Fibroblast of upper back skin (primary cell): ENCODE measurements at places on chromosomes 16 and 17.

- no peak for DNase-seq
These were observed 321.2 kb upstream of the SOX9 start for GRCh38 chr17:71799657-71800056.

- DNase-seq, result no peak
These were observed 10.4 kb upstream of the MT4 start for GRCh38 chr16:56554441-56554840.

DNA sequence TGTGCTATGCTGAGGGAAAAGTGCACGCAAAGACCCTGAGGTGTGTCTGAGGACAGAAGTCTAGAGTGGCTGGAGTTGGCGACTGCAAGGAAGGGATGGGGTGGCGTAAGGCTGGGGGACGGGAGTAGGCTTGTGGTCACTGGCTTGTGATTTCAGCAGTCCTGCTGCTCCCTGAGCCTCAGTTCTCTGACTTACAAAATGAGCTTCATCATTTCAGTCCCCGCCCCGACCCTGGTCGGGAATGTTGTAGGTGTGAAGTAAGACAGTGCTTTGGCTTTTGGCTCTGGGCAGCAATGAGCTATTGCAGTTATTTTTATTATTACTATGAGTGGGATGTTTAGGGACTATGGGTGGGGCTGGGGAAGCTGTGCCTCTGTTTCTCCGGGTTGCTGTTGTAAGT lies 8.6 kb downstream of the ADGRG1 start:
- DNase-seq, result no peak

- no peak for DNase-seq
These were observed 113.4 kb upstream of the SEC14L1 start for GRCh38 chr17:77027271-77027889.

DNA sequence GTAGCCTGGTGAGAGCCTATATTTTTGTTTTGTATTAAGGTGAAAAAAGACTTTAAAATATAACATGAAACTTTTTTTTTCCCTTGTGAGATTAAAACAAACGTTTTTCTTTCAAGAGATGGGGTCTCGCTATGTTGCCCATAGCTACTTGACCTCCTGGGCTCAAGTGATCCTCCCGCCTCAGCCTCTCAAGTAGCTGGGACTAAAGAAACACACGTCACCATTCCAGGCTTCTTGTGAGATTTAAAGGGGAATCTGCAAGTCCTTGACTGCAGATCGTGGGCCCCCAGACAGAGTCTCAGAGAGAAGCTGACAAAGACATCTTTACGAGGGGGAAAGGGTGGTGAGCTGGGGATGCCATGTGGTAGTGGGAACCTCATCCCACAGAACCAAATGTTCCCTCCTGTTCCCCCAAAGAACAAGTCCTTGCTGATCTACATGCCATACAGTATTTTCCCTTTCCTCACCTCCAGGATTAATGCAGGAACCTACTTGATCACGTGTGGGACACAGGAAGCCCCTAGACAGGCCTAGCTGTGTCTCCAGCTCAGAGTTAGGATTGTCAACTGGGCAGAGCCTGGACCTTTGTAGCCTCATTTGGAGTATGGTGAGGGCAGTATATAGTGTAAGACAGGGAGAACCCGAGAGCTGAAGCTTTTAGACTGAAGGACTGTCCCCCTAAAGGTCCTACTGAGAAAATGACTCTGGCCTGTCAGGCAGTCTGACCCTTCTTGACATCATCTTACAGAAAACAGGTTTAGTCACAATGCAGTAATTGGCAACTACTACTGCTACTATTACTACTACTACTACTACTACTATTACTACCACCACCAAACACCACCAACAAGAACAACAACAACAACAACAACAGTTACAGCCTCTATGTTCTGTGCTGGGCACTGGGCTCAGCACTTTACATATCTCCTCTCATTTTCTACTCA lies 4.1 kb downstream of the MAP3K14 start:
- DNase-seq, result no peak
